ENCODE measurements at places on chromosomes 16 and 17.

GRCh38 chr16:25692351-25692741 is 587 bp downstream of the HS3ST4 start:
- no peak for DNase-seq

GRCh38 chr17:82145550-82146155 is 47.6 kb upstream of the FASN start:
- no peak for DNase-seq

- no peak for DNase-seq
Measured at GRCh38 chr17:34485999-34486398, 93.4 kb upstream of the TMEM132E start.

- DNase-seq, result no peak
Measured at GRCh38 chr16:80038566-80038965, 438.0 kb upstream of the MAF start.

DNA sequence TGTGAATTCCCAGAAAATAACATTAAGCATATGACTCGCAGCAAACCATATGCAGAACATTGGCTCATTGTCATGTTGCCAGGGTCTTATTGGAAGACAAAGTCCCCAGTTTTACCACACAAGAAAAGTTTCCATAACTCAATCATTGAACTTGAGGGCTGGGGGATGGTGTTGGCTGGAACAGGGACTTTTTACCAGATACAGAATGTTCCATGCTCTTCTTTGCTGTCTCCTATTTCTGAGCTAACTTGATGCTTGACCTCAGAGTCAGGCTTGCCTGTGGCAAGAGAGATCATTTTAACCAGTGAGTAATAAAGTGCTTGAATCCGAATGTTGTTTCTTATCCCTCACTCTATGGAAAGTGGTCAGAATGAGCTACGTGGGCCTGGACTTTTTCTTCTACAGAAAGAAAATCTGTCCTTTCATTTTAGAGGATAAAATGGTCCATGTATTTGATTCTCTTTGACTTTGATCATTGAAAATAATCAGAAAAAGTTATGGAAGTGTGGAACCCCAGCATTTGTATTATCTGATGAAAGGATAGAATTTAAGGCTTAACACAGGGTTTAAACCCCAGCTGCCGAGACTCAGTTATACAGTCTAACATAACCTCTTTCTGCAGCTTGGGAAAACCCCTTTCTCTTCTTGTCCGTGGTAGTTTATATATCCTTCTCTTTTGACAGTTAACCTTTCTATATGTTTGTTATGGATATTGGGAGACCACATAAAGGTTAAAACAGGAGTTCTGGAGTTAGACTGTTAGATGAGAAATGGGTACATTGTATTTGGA is 67.0 kb downstream of the TUBD1 start:
- DNase-seq, result no peak

GRCh38 chr17:81160747-81161453 is 4.4 kb upstream of the PVALEF start:
- DNase-seq, result no peak

GRCh38 chr16:63945806-63946205 is 1176.1 kb downstream of the CDH11 start:
- DNase-seq, result no peak

- no peak for DNase-seq
Measured at GRCh38 chr17:75064867-75065561, 18.0 kb downstream of the KCTD2 start.

- DNase-seq, result no peak
Measured at GRCh38 chr17:28944862-28945741, 6.2 kb downstream of the PHF12 start.

DNA sequence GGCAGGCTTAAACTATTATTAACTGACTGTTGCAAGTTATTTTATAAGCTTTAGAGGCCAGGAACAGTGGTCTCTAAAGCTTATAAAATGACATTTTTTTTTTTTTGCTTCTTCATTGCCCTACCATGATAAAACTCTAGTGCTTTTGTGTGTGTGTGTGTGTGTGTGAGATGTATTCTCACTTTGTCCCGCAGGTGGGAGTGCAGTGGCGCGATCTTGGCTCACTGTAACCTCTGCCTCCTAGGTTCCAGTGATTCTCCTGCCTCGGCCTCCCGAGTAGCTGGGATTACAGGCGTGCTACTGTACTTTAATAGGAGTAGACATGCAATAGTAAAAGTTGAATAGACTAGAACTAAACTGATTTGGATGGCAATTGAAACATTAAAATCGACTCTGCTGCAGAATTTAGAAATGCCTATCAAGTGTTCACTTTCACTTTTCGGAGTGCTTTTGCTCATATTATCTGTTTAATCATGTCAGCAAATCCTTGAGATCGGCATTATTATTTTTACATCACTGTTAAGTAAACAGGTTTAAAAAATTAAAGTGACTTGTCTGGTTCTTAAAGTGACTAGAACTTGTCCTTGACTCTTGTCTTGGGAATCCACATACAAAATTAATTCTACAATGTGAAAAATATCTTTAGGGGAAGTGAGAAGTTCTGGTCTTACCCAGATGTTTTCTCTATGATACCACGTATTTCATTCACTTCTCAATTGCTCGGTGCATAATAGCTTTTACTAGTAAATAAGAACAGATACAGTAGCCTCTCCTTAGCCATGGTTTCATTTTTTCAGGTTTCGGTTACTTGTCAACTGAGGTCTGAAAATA is 8.4 kb upstream of the PCTP start:
- no peak for DNase-seq

DNA sequence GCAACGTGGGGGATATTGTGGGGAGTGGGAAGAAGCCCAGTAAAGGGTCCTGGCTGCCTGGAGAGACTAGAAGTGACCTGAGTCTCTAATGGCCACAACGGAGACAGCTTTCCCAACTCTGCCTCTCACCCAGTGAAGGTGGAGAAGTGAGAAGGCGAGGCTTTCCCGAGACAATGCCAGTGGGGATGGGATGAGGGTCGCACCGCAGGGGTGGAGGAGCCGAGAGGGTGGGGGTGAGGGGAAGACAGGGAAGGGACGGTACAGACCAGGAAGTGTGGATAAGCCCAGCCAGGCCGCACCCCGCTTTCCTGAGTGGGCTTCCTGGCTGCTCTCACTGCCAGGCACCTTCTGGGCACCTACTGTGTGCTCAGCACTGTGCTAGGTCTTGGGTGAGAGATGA is 7.5 kb upstream of the SPPL2C start:
- DNase-seq, result no peak

- no peak for DNase-seq
Measured at GRCh38 chr17:15503731-15504130, 36.3 kb upstream of the CDRT4 start.

GRCh38 chr17:56217921-56218320 is 64.6 kb downstream of the ANKFN1 start:
- DNase-seq, result no peak
